LoVo (cell line): ENCODE measurements at places on chromosomes 4 and X.

GRCh38 chr4:106048250-106048971, 153.1 kb downstream of the NPNT start:
- no peak for DNase-seq

DNA sequence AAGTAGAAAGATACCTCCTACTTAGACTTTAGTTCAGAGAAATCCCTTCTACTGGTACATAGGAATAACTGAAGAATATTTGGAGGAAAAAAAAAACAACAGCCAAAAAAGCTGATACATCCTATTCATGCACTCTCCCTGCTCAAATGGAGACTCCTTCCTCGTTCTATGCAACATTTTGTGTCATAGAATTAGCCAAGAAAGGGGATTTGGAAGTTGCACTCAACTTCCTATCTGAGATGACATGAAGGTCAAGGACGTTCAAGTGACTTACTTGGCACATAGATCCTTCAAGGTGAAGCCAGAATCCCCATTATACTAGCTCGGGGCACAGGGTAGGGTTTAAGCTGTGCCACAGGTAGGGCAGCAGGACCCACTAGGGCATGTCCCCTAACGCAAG, 56.2 kb upstream of the S100G start:
- no peak for DNase-seq

DNA sequence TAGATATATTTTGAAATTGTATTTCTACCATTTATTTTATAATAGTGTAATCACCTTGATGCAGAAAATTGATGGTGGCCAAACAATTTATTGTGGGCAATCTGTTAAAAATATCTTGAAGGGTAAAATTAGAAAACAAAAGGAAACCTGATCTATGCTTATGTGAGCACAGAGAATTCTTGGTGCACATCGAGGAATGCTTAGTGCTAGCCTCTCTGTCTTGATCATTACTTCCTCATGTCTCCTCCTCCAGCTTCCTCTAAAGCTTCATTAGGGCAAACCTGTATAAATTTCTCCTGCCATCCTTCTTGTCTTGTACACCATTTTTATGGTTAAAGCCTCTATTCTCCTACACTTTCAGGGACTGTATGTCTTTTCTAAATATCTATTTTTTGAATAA, 725.8 kb downstream of the RAPGEF2 start:
- no peak for DNase-seq

GRCh38 chr4:87677731-87678130, 27.7 kb downstream of the DMP1 start:
- no peak for DNase-seq

DNA sequence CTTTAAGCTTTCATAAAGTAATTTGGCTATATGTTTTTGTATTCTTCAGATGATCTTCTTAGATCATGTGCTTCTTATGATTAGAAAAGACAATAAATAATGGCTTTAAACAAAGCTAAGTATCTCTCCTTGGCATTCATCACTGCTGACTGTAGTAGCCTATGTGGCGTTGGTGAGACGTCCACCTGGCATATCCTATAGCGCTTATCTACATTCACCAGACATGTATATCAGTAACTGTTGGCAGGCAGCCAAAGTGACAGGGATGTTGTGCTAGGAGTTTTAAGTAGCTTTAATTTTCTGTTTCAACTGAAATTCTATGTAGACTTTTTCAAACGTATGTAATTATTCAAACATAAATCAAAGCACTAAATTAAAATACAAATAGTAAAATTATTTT, 276.4 kb downstream of the IL15 start:
- no peak for DNase-seq

DNA sequence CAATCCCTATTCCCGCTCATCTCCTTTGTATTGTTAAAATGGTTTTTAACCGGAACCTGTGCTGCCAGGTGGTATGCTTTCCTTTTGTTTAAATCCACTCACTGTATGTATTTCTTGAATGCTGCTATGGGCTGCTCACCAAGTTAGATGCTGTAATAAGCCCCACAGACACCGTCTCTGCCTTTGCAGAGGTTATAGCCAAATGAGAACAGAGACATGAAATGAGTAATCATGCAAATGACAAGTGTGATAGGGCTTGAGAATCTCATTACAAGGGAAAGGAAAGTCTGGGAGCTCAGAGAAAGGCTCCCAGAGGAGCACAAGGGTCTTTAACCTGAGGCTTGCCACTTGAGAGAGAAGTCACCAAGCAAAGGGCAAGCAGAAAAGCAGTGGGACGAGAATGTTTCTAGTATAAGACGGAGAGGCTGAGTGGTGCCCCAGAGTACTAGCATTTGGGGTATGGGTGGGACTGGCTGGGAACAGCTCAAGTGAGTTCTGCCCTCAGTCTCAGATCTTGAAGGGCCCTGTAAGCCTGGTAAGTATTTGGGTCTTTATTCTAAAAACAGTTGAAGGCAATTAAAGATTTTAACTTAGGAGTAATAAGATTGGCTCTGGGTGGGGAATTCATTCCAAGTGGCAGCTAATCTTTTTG, 110.8 kb upstream of the H2AZ1 start:
- DNase-seq, result no peak

- DNase-seq, result no peak
These were observed 22.7 kb downstream of the JADE1 start for GRCh38 chr4:128832243-128832625.
